Left kidney (tissue), 8 donors: ENCODE measurements at places on chromosomes 12 and 14. TPM values are rescaled to one million over a fixed set of nuclear protein-coding genes. Genes with fewer than 3 reads are reported as not detected.

The NKX2-1 gene
- not detected for polyA plus RNA-seq

The B4GALNT3 gene
- 18.3 TPM for polyA plus RNA-seq

- DNase-seq = no peak
These were observed 17.0 kb downstream of the ZDHHC22 start for GRCh38 chr14:77124345-77125280.

DNA sequence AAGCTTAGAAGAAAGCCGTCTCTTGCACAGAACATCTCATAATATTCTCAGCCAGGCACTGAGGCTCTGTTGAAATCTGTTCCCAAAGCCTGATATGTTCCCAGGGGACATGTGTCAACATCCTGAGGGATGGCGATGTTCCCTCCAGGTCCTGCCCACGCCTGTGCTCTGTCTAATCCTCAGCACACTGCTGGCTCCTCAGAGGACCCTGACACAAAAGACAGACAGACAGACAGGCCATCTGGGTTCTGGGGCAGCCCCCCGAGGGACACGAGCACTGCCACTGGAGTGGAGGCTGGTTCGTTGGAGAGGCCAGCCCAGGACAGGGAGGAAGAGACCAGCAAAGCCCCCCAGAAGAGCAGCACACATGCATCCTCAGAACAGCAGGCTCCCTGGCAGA is 27.8 kb downstream of the CHGA start:
- DNase-seq = no peak

DNA sequence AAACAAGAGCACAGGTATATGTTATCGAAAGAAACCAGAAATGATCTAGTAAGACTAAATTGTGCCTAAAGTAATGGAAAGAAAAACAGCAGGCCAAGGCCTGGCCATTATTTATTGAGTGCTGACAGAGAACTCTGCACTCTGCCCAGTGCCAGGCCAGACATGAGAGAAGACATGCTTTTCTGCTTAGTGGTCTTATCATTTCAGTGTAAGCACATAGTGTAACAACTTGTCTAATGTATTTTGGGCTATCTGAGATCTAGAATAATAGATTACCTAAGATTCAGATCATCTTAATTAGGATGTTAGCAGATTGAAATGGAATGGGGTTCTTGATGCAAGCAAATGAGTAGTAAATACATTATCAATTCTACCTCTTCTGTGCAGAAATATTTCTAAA is 278.3 kb downstream of the AKAP6 start:
- DNase-seq = no peak

DNA sequence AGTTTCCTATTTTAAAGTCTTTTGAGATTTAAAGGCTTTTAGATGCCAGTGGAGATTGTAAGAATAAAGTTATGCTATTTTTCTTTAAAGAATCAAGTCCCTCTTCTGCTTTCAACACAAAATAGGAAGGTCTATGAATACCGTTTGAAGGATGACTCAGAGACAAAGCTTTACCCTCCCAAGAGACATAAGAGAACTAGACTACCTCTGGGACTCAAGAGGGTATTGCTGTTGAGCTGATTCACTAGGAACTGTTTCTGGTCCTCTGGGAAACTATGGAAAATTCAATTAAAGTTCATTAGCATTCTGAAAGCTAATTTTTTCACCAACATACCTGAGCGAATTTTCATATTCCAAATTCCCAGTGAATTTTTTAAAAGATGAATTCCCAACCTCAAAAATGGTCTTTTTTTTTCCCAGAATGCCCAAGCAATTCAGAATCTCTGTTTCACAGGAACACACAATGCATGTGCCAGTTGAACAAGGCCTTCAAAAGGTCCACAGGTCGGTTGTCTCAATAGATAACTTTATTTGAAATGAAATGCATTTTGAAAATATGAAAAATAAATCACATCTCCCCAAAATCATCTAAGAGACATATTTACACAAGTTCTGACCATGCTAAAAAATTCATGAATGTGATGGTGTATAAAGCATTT is 6.5 kb downstream of the PHLDA1 start:
- no peak for DNase-seq

- no peak for DNase-seq
These were observed 15.4 kb downstream of the MON2 start for GRCh38 chr12:62481843-62482540.

GRCh38 chr12:121580959-121581685 is at the start of gene KDM2B:
KDM2B (minus strand) TSS chr12:121581023; CDS start chr12:121580911, 112 bp downstream.
- DNase-seq = peak; percentile 59

DNA sequence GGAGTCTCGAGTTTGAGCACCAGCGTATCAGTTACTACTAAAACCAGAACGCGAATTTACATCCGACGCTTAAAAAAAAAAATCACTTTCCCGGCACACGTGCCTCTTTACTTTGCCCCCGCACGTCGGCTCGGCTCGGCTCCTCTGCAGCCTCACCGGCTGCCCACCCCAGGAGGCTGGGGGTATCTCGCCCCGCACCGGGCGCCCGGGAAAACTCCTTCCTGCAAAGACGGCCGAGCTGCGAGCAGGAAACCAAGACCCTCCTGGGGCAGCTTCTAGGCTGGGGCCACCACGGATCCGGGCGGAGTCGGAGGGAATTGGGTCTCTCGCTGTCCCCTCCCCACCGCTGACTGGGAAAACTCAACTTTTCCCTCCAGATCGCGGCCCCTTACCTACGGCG is 610 bp downstream of the VSIG10 start:
- DNase-seq = peak; percentile 27

DNA sequence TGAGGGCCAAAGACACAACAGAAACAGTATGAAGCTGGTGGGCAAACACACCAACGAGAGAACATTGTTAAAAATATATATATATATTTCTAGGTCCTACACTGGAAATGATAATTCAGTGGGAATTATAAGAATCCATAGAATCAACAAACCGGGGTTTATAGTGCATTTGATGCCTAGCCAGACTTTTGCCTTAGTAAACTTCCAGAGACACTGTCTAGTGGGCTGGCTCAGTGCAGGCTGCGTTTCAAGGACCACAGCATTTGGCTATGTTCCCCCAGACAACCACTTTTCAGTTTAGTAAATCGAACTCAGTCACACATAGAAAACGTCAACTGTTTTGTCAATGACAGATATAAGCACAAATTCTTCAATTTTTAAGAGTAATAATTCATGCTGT is 41.9 kb downstream of the SLC38A4 start:
- no peak for DNase-seq

GRCh38 chr12:111453071-111453989 is 47.6 kb downstream of the SH2B3 start:
- DNase-seq = no peak

GRCh38 chr12:31835276-31835882 is 106.6 kb upstream of the AMN1 start:
- no peak for DNase-seq
